ENCODE measurements at places on chromosomes 2 and 18. TPM values are rescaled to one million over a fixed set of nuclear protein-coding genes. Genes with fewer than 3 reads are reported as not detected.

DNA sequence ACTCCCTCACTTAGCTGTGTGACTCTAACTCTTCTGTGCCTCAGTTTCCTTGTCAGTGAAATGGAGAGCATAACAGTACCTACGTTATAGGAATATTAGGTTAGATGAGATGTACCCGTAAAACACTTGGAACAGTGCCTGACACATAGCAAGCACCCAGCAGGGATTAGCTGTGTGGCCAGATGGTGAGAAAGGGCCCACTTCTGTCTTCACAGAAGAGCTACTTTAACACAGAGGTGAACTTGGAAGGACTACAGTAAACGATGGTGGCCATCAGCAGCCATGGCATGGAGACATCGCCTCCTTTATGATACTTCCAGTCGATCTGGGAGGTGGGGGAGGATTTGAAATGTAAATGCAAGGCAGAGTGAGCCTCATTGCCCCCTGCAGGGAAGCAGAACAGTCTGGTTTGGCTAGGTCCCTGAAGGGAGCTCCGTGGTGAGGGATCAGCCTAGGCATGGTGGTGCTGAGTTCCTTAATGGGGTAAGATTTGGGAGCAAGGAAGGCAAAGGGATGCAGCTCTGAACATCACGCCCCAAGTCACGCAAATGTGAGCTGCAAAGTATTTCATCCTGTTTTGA is 101.7 kb upstream of the ALPP start:
- no peaks in the 10 kb centered on the region for H3K27me3 ChIP-seq
- H3K27ac ChIP-seq, result no peak overlapping the region
- peaks cover 6% of the 10 kb centered on the region for H3K36me3 ChIP-seq
- no peak for DNase-seq

The CENPA gene
- total RNA-seq, result 18.2 TPM

DNA sequence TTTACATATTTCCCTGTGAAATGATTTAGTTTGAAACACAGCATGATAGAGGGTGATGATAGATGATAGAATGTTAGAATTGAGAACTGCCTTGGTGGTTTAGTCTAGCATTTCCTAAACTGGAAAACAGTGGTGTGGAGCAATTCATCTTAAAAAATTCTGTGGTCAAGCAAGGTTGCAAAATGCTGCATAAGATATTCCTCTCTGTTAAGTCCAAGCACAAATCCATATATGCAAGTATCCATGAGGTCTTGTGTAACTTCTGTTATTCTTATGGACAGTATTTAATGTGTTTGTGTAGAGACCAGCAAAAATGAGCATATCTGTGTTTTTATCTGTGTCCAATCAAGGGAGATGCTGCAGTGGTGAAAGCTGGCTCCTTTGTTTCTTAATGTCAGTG is 30.0 kb downstream of the CPS1 start:
- no peaks in the 10 kb centered on the region for H3K4me1 ChIP-seq
- H3K27ac ChIP-seq, result no peak overlapping the region
- H3K4me3 ChIP-seq, result no peak overlapping the region

DNA sequence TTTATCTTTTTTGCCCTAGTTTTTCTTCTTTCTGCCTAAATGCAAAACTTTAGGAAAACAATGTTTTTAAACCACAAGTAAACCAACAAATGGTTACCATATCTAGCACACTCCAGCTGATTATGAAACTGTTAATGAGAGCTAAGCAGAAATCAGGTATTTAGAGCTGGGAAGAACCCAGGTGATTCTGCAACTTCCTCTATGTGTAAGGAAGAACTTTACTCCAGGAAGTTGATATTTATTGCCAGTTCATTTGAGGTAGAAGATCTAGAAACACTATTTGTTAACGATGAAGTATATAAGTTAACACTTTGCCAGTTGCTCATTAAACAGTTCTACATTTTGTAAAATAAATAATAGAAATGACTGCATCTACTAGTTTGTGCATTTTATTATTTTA is 409.7 kb downstream of the XIRP2 start:
- peaks cover 10% of the 10 kb centered on the region for H3K27me3 ChIP-seq
- DNase-seq, result no peak
- no peak overlapping the region for H3K27ac ChIP-seq

The SP3 gene
- 98.4 TPM for total RNA-seq

- H3K36me3 ChIP-seq, result no peaks in the 10 kb centered on the region
- H3K27me3 ChIP-seq, result no peaks in the 10 kb centered on the region
- no peak overlapping the region for H3K27ac ChIP-seq
- H3K4me3 ChIP-seq, result no peak overlapping the region
- DNase-seq, result no peak
Observed at GRCh38 chr2:110198016-110198415, 6.8 kb downstream of the NPHP1 start.

The CROCC2 gene
- not detected for total RNA-seq

The GALNT13 gene
- total RNA-seq, result not detected

GRCh38 chr2:36556842-36557241 is 41.1 kb downstream of the FEZ2 start:
- no peaks in the 10 kb centered on the region for H3K4me1 ChIP-seq
- no peak for DNase-seq
- H3K27me3 ChIP-seq, result no peaks in the 10 kb centered on the region
- H3K4me3 ChIP-seq, result no peak overlapping the region
